SHP77 (cell line): ENCODE measurements at places on chromosomes 1 and 21.

GRCh38 chr1:42963378-42964043, 4.8 kb upstream of the SLC2A1 start:
- DNase-seq = peak; percentile 63

DNA sequence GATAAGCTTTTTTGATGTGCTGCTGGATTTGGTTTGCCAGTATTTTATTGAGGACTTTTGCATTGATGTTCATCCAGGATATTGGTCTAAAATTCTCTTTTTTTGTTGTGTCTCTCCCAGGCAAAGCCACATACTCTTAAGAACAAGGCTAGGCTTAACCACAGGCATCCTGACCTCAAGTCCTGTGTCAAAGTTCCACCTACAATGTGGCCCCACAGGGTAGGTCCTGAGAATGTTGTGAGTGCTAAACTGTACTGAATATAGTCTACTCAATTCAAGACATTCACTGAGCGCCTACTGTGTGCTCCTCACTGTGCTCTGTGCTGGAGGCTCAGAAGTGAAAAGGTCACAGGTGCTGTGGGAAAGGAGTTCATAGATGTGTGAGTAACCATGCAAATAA, 20.6 kb downstream of the DDAH1 start:
- DNase-seq = no peak

GRCh38 chr1:227227761-227228160, 90.5 kb downstream of the CDC42BPA start:
- no peak for DNase-seq

- DNase-seq = no peak
Observed at GRCh38 chr1:56225964-56226815, 353.2 kb downstream of the PLPP3 start.

DNA sequence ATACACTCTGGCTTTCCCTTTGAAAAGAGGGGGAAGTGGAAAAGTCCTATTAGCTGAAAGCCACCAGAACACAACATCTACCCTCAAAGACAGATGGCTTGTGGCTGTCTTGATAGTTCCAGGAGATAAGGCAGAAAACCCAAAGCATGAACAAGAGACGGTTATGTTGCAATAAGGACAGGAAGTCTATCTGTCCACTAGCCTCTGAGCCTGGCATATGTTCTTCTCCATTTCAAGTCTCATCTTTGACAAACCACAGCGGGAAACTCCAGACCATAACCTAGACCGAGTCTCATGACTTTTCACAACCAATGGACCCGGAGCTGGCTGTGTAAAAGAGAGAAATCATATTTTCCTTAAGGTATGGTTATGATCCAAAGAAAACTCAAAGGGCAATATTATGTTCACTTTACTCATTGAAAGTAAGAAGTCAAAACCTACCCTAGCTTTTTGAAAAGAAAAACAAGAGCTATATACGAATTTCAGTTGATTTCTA, 33.8 kb downstream of the DUSP10 start:
- DNase-seq = peak; percentile 45

DNA sequence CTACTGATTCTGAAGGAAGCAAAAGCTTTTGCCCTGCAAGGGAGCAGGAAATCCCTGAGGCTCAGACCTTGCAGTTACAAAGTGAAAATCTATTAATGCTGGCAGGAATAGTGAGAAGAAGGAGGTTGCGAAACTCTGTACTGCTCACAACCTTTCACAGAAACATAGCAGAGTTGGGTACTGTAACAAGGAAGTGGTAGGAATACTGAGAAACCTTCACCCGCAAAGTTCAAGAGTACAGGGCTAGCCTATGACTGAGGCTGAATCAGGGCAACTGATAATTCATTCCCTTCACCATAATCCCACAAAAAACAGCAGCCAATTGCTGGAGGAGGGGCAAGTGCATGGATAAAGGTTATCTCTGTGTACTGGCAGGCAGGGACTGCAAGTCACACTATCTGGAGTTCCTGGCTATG, 23.9 kb upstream of the KCTD3 start:
- DNase-seq = no peak

- no peak for DNase-seq
Observed at GRCh38 chr1:171366085-171366484, 52.1 kb downstream of the FMO4 start.

DNA sequence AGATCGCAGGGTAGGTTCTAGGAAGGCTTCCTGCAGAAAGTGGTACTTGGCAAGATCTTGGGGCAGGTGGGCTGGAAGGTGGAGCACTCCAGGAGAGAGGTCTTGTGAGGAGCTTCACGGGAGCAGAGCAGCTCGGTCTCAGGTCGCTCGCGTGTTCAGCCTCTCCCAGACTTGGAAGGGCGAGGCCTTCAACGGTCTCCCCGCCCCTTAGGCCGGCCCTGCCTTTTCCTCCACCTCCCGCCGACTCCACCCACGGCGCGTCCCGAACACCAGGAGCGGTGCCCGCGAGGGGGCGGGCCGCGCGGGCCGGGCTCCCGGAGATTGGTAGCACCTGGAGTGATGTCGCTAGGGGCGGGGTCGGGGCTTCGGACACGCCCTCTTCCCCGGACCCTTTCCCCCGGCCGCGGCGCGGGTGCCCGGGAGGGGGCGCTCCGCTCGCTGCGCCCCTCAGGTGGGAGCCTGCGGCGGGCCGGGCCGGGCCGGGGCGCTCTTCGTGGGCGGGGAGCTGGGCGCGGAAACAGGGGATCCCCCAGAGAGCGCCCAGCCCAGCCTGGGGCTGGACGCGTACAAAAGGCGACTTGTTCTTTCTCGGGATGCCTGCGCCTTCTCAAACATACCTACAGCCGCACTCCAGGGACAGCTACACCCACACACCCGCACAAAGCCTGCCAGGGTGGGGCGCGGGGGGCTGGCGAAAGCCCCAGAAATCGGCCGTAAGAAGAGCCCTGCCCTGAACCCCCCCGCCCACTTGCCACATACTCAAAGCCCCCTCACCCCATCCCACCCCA, 35.5 kb downstream of the AHDC1 start:
- DNase-seq = no peak

DNA sequence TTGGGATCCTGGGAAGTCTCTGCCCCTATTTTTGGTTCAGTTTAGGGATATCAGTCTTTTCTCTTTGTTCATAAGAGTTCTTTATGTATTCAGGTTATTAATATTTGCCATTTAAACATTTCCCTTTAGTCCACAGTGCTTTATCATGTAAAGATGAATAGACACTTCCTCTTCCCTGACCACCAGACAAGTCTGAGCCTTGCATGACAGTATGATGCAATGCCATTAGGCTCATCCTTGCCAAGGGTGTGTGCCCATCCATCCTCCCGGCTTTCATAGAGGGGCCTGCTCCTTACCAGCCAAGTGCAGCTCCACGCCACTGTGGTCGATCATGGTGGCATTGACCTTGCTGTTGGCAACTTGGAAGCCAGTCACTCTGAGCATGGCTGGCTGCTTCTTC, 52.1 kb downstream of the ZSCAN20 start:
- DNase-seq = no peak

DNA sequence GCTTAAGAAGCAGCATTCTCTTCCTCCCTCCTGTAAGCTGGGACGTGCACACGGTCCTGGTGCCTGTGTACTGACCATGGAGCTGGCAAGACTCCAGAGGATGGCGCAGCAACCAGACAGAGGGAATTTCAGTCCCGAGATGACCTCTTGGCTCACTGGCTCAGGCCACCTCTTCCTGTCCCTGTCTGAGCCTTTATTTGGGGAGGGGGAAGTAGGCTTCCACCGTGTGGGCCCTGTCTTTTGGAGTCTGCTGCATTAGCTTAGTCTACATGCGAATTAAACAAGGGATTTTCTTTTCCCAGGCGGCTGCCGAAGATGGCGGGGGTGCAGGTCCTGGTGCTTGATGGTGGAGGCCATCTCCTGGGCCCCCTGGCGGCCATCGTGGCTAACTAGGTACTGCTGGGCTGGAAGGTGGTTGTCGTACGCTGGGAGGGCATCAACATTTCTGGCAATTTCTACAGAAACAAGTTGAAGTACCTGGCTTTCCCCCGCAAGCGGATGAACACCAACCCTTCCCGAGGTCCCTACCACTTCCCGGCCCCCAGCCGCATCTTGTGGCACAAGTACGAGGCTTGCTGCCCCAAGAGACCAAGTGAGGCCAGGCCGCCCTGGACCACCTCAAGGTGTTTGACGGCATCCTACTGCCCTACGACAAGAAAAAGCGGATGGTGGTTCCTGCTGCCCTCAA, 10.2 kb downstream of the IL24 start:
- DNase-seq = peak; percentile 82

- DNase-seq = no peak
Observed at GRCh38 chr1:199756066-199756465, 271.4 kb upstream of the NR5A2 start.

DNA sequence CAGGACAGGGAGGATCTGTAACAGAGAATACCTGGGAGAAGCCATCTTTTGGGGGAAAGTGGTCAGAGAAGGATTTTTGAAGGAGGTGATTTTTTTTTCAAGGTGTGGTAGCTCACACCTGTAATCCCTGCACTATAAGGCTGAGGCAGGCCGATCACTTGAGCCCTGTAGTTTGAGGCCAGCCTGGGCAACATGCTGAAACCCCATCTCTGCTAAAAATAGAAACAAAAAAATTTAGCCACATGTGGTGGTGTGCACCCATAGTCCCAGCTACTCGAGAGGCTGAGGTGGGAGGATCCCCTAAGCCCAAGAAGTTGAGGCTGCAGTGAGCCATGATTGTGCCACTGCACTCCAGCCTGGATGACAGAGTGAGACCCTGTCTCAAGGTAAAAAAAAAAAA, 67.4 kb upstream of the ARTN start:
- no peak for DNase-seq

DNA sequence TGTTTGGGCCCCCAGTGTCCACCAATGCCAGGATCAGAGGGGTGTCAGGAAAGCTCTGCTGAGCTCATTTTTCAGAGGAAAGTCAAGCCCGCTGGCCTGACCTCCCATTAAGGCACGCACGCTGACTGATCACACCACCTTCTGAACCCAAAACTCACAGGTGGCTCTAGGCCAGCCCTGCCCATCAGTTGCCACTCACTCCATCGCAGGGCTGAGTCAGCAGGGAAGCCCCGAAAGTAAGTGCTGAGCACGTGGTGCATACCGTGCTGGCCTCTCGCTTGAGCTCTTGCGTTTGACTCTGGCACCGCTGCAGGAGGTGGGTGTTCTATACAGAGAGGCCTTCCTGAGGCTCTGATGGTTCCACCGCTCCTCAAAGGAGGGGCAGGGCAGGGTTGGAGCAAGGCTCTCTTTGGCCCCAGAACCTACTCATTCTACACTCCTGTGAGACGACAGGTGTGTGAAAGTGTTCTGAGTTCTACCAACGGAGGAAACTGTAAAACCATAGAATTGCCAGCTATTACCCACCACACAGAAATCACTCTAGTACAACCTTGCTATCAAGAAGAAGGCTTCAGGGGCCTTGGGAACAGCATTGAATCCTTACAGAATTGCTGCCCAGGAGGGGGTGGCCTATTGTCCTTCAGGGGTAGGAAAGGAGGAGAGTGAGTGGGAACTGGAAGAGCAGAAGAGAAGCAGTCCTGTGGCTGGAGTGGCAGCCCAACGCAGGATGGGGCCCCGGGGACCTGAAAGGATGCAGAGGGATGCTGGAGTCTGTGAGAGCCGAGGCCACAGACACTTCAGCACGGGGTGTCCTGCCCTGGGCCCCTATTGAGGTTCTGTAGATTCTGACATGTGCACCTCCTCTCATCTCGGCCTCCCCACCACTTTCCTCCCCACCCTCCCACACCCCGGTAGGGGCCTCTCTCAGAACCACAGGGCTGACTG, 214.7 kb upstream of the EDN2 start:
- DNase-seq = no peak

DNA sequence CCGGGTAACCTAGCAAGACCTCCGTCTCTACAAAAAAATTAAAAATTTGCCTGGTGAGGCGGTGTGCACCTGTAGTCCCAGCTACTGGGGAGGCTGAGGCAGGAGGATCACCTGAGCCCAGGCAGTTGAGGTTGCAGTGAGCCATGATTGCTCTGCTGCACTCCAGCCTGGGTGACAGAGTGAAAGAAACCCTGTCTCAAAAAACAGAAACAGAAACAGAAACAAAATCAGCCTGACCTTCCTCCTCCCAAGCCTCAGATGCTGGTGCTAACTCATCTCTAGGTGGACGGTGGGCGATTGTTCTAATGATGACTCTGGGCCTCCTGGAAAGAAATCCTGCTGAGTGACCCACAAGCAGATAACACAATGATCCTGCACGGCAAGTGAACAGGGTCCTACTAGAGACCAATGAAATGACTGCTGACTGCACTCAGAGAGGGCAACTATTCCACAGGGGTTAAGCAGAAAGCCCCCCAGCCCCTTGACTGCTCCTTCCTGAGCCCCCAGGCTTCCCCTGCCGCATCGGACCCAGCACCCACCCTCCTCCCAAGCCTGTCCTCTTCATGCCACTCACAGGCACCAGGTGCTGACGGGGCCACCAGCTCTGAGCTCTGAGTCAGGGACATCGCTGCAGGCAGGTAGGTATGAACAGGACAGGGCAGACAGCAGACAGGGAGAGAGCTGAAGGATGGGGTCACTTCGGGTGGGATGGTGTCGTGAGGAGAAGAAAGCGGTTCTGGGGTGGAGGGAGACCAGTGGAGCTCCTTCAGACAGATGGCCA, 27.8 kb upstream of the LRRC38 start:
- no peak for DNase-seq

DNA sequence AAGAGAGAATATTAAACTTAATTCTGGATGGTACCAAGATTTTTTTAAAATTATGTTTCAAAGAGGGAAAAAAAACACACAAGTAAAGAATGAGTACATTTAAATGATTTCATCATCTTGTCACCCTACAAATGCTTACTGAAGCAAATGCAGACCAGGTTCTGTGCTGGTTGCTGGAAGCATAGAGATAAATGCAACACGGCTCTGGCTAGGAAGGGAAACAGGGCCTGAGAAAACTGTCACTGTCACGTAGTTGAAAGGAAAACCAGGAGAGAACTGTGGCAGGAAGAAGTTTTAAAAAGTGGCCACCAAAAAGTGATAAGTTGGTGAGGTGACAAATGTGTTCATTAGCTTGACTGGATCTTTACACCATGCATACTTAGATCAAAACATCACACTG, 336.9 kb upstream of the NFIA start:
- peak; percentile 13 for DNase-seq

- DNase-seq = no peak
Observed at GRCh38 chr1:226685196-226685820, 53.8 kb downstream of the ITPKB start.

GRCh38 chr1:160416369-160416768, 16.0 kb downstream of the VANGL2 start:
- peak; percentile 24 for DNase-seq
